Stimulated activated CD8-positive, alpha-beta memory T cell treated with anti-CD3 and anti-CD28 coated beads, Interleukin-4, amount 100 ng/mL, for 1 hour (primary cell): ENCODE measurements at places on chromosomes 13 and 19.

DNA sequence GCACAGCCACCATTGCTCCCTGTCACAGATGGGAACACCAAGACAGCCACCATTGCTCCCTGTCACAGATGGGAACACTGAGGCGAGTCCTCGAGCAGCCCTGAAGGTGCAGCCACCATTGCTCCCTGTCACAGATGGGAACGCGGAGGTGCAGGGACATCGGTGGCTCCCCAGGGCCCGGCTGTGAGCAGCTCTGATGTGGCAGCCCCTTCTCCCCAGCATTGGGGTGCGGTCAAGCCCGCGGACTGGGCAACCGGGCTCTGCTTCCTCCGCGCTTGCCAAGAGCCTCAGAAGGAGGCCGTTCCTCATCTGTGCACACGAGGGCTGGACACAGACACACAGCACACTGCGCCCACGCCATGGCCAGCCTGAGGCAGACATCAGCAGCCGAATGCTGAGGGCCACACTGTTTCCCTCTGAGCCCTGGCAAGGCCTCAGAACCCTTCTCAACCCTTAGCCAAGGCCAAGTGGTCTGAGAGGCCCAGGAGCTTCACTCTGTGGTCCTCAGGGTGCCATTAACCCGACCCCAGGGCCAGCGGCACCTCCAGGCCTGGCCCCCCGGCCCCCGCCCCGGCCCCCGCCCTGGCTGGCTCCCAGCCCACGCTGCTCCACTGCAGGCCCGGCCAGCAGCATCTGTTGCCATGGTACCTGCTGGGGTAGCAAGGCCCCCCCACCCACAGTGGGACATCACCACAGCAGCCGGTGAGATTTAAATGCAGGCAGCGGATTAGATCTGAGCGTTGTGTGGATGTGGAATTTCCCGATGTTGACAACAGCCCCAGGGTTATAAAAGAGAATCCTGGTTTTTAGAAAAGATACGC, 18.4 kb downstream of the C2CD4C start:
- DNase-seq = no peak

- no peak for DNase-seq
Observed at GRCh38 chr19:1947651-1948209, 6.8 kb downstream of the CSNK1G2 start.

DNA sequence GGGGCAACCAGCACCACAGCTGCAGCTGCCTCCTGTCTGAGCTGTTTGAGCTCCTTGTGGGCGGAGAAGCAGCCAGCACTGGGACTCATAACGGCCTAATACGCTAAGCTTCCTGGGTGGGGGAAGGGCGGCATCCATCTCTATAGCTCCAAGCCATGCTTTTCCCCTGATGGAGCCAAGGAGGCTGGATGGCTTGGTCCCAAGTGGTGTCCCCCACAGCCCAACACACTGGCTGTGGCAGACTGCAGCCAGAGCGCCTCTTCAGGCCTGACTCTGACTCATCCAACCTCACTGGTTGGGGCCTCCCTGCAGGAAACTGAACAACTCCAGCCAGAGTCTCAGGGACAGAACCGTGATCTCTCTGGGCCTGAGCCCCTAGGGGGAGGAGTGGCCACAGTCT, 537.3 kb downstream of the SUCLA2 start:
- DNase-seq = no peak

DNA sequence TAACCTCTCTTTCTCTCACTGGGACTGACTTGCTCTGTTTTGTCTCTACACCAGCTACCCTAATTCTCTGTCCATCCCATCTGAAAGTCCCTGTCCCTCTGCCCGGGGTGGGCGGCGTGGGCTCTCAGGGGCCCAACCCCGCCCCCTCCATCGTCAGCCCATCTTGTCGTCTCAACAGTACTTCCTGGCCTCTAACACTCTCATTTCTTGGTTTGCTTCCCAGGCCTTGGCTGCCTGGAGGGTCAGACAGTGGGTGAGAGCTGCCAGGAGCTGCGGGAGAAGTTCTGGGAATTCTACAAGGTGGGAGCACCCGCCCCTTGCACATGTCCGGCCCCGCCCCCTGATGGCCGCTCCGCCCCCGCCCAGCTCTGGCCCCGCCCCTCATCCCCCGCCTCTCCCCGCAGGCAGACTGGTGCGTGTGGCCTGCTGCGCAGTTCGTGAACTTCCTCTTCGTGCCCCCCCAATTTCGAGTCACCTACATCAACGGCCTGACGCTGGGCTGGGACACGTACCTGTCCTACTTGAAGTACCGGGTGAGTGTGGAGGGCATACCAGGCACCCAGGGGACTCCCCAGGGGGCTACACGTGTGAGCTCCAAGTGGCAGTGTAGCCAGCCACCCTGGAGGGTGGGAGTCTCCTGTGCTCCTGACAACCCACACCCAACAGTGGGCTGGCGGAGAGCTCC, 1.7 kb downstream of the MPV17L2 start:
- DNase-seq = no peak

DNA sequence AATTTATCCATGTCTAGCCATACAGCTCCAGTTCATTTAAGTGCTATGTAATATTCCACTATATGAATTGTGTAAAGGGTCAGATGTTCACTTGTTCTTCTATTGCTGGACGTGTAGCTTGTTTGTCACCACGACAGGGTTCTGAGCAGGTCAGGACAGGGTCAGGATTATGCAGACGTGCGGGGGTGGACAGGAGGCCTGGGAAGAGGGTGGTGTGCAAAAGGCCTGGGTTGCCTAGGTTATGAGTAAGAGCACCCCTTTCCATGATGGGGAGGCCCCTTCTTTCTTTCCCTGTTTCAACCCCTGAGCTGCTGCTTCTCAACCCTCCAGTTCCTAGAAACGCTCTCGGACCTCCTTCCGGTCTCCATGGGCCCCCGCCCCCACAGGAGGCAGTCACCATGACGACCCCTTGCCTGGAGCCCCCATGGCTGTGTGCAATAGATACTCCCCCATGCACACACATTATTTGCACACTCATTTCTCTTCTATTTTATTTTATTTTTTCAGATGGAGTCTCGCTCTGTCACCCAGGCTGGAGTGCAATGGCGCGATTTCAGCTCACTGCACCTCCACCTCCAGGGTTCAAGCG, 2.0 kb downstream of the EXOC3L2 start:
- DNase-seq = no peak

DNA sequence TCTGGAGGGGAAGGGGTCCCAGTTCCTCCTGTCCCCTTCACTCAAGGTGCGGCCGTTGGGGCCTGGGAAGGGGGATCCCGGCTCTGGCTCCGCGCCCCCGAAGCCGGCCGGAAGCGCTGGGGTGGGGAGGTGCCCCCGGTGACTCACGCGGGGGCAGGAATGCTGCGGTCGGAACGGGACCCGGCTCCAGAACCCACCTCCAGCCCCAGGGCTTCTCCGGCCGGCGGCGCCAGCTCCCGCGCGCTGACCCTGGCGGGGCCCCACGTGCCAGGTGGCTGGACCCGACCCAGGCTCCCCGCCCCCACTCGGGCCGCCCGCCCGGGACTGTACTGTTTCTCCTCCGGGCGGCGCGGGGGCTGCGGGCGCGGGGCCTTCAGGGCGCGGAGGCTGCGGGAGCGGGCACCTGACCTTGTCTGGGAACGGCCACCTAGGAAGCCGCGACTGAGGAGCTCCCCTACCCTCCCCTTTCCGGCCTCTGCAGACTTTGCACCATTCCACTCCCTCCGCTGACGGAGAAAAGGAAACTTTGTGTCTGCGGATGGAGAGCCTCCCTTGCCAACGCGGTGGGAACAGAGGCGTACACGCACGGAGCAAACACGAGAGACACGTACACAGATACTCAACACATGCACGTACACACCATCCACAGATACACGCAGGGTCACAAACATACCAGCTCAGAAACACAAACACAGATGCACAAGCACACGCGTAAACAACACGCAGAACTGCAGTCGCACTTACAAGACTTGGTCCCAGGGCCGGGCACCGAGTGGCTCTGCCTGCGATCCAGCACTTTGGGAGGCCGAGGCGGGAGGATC, 7.2 kb downstream of the AXL start:
- no peak for DNase-seq

DNA sequence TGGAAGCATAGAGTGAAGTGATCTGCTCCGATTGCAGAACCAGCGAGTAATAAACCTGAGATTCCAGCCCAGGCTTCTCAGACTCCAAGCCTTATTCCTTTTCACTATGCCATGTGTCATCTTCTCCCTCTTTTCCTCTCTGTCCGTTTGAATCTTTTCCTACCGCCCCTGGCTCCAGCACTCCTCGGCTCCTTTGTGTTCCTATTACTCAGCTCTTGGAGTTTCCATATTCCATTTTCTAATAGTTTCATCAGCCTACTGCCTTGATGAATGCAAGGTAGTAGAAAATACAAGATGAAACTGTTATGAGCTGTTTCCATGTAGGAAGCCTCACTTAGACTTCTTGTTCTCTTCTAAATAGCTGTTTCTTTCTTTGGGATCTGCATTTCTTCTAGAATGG, 138.6 kb downstream of the MYO16 start:
- DNase-seq = no peak
